ENCODE measurements at places on chromosomes 12 and 14.

DNA sequence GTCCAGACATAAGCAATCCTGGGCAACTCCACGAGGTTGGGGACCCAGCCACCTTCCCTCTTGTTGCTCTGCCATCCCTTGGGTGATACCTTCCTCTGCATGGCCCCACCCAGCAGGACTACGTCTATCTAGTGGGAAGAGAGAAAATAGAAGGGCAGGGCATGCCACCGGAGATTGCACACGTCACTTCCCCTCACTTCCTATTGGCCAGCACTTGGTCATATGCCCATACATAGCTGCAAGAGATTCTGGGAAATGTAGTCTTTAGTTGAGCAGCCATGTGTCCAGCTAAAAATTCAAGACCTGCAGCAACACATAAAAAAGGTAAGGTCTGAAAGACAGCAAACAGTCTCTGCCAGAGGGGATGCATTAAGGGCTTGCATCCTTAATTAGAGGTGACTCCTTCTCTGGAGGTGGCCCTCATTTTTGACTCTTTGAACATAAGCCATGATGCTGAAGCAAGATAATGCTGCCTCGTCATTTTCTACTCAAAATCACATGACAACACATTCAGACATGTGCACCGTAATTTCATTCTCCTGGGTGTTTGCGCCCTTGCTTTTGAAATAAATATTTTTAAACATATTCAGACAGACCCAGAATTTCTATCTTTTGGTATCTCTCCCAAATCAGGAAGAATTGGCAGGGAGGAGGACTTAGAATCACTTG is 91.8 kb upstream of the PWP1 start:
- DNase-seq, result no peak

GRCh38 chr12:56206452-56207166 is 15.1 kb downstream of the RNF41 start:
- peak; percentile 46 for DNase-seq

GRCh38 chr12:79725987-79726386 is 35.2 kb upstream of the PAWR start:
- no peak for DNase-seq

GRCh38 chr12:114476159-114476558 is 70.2 kb upstream of the TBX5 start:
- DNase-seq, result no peak

DNA sequence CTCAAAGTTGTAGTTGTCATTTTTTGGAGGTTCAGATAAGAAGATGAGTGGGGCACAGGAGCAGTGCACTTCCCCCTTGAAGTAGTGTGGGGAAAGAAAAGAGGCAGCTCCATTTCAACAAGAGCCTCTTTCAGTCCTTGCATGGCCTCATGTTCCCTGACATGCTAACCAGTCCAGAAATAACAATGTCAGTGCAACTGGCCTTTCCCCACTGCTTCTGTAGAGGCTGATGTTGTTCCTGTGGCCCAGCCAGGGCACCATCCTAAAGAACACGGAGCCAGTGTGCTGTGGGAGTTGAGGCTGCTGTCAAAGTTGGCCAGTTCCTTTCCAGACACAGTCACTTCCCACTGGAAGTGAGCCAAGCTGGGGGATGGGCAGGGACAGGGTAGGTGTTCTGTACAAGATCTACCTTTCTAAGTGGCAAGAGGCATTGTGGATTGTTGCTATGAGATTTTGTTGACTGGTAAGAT is 77.7 kb upstream of the SLC38A2 start:
- DNase-seq, result peak; percentile 36

GRCh38 chr12:22318108-22318737 is 16.3 kb downstream of the ST8SIA1 start:
- peak; percentile 22 for DNase-seq

GRCh38 chr12:6370994-6371754 is 4.2 kb downstream of the SCNN1A start:
- no peak for DNase-seq

DNA sequence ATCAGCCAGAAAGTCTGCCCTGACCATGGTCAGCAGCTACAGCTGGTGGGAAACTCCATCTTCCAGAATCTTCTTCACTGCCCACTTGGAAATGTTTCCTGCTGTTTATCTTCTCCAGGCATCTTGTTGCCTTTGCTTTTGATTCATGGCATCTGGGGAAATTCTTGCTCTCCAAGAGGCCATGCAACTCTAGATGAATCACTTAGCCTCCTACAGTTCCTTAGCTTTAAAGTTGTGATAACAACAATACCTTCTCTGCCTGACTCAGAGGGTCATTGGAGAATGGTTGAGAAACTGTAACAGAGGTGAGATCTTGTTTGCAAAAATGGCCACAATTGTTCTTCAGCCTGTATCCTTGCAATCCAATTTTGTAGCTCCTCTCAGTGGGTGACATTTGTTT is 121.0 kb upstream of the VRK1 start:
- DNase-seq, result no peak

DNA sequence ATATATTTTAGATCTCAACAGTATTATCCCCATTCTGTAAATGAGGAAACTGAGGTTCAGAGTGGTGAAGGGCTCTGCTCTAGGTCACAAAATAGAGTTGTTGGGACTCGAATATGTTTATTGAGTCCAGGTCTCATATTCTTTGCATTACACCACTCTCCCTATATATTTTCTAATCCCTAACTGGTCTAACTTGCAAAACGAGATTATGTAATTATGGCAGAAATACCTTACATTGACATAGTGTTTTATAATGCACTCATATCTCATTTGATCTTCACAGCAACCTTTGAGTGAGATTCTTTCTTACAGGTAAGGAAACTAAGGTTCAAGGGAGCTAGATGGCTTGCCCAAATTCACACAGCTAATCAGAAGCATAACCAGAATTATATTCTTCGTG is 106.9 kb upstream of the LRIG3 start:
- DNase-seq, result no peak

DNA sequence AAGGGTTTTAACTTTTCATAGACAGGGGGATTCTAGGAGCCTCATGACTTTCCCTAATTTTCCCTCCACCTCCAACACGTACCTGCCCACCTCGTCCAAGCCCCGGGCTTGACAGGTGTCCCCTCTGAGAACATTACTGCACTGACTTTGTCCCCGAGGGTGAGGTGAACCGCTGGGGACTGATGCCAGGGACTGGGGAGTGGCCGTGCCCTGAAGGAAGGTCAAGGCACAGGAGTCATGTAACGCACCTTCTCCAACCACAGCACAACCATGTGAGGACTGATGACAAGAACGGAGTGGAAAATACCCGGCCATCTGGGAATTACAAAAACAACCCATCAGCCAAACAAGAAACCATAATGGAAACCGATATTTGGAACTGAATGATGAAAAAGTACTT is 214.7 kb upstream of the C14orf180 start:
- DNase-seq, result no peak

- no peak for DNase-seq
These were observed 106.3 kb downstream of the AKAP6 start for GRCh38 chr14:32435411-32435810.

GRCh38 chr12:122204167-122205052 is 901 bp downstream of the B3GNT4 start:
- no peak for DNase-seq

- DNase-seq, result no peak
These were observed 10.3 kb upstream of the CACNB3 start for GRCh38 chr12:48807981-48808380.

- no peak for DNase-seq
These were observed 44.6 kb downstream of the DAD1 start for GRCh38 chr14:22544406-22544805.

DNA sequence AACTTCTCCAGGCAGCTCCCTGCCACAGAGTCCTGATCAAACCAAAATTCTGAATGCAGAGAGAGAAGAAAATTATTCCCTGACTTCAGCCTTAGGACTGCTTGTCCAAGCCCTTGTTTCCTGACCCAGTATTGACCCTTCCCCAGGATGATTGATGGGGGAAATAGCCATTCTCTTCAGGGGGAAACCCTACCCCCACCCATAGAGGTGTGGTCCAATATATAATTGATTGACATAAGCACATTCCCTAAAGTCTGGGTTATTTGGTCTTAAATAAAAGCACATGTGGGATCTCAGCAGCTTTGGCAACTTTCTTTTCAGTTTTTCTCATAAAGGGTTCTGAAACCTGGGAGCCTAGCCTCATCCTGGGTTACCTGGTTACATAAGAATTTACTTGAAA is 201.2 kb upstream of the DDHD1 start:
- DNase-seq, result no peak

GRCh38 chr12:112013601-112014402 is 576 bp downstream of the ERP29 start:
- peak; percentile 52 for DNase-seq

- no peak for DNase-seq
These were observed 46.5 kb upstream of the GPR68 start for GRCh38 chr14:91290986-91291385.

- DNase-seq, result no peak
These were observed 158.2 kb upstream of the NTF3 start for GRCh38 chr12:5273709-5274108.

GRCh38 chr14:30348445-30348844 is 210.5 kb upstream of the G2E3 start:
- no peak for DNase-seq

DNA sequence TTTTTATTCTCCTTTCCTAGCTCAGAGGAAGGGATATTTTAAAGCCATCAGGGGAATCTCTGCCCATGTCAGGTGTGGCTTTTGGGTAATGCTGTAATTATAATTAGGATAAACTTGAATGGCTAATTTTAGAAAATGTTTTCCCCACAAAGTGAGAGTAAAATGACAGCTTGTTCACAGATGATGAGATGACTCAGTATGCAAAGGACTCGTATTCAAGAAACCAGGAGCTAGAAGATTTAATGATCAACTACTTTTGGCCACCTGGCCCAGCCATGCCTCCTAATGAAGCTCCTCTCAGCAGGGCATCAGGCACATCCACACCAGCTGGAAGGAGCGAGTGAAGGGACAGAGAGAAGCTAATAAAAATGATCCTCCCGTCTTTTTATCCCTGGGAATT is 29.0 kb upstream of the PLEKHG7 start:
- DNase-seq, result peak; percentile 58
